ENCODE measurements at places on chromosomes 7 and 10.
A peak's percentile ranks its signal among the peaks of the same experiment; 100 is the strongest.

GRCh38 chr10:124138195-124138882 is 44.9 kb upstream of the CHST15 start:
- no peak for DNase-seq

DNA sequence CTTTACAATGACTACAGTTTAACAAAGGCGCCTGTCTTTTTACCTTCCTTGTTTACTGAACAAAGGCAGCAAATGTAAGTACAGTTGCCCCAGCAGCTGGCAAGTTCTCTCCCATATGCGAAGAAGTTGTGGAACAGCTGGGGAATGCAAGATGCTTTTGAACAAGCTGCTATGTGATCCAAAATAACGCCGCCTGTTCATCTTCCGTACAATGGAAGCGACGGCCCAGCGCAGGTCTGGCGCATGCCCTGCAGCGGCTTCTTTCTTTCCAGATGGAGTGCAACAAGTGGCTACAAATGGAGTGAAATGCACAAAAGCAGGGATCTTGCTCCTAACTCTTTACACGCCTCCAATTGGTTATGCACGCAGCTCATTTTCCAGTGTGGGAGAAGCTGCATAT is 97.0 kb upstream of the SVIL start:
- peak; percentile 80 for DNase-seq

DNA sequence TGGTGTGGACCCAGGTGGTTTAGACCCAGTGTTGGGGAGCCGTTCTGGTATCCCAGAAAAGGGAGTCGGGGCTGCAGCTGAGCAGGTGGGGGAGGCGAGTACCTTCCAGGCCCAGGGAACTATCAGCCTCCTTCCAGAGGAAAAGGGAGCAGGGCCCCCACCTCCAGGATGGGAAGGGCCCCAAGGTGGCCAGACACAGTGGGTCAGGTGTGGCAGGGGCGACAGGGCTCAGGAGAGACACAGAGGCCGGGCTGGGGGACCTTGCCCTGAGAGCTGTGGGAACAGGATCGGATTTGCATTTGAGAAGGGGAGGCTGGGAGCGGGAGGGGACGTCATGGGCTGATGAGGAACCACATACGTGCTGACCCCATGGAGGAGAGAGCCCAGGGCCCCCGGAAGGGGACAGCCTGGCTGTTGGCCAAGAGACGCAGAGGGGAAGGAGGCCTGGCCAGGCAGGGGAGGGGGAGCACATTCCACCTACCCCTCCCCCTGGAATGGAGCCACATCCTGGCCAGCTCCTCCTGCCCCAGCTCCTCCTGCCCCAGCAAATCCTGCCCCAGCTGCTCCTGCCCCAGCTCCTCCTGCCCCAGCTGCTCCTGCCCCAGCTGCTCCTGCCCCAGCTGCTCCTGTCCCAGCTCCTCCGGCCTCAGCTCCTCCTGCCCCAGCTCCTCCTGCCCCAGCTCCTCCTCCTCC is 9.7 kb upstream of the TTYH3 start:
- peak; percentile 28 for DNase-seq

DNA sequence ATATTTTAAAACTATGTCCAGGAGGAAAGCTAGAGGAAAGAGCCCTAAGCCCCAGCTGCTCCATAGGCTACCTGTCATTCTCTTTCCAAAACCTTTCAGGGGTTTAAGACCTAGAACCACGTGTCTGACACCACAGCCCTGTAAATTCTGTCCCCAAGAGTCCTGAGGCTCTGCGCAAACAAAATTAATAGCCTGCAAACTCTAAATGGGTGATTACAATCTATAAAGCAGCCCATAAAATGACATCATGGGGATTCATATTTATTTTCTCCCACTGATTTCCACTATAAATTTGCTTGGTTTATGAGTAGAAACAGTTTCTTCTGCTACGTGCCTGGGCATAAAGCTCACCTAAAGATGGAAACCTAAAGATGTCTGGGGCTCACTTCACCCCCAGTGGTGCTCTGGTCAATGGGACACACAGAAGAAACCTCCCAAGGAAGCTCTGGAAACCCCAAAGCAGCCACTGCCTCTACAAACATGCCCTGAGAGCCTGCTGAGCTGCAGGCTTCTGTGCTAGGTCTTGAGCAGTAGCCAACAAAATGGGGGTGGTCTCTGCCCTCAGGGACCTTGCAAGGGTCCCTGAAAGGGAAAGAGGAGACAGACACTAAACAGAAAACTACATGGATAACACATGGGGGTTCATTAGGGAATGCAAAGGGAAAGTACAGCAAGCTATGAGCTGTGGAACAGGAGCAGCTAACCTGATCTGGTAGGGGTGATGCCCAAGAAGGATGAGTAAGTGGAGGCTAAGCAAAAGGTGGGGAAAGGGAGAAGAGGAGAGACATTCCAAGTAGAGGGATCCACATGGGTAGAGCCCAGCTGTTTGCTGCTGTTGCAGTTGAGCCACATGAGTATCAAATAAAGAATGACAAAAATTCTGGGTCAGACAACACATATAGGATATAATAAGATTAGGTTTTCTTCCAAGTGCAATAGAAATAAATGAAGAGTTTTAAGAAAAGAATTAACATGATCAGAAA is 331.7 kb downstream of the KCNMA1 start:
- no peak for DNase-seq

DNA sequence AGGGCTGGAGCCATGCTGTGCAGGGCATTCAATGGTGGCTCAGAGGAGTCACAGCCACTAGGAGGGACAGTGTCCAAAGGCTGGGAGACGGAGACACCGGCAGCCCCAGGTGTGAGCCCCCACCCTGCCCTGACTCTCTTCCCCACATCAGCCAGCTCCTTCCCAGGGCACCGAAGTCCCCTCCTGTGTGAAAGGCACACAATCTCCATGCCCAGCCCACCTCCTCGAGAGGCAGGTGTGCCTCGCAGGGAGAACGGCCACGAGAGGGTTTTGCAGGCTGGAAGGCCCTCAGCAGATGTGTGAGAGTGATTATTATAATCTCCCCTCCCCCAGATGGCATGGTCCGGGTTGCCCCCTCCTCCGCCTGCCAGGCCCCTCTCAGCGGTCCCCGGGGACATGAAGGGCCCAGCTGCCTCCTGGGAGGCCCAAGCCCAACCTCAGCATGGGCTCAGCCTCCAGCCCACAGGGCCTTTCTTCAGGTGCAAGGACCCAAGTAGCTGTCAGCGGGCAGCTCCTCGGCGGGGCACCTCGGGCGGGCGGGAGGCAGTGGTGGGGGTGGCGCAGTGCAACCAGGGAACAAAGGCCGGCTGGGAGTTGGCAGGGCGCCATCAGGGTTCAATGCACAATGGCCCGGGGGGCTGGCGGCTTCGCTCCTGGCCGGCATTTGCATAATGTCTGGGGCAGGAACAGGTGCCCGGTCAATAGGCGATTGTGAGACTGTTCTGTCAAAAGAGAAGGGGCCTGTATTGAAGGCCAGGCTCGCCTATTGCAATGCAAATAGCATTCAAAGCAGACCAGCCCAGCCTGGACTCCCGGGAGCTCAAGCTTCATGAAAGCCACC is 155.3 kb upstream of the ZMIZ1 start:
- no peak for DNase-seq

DNA sequence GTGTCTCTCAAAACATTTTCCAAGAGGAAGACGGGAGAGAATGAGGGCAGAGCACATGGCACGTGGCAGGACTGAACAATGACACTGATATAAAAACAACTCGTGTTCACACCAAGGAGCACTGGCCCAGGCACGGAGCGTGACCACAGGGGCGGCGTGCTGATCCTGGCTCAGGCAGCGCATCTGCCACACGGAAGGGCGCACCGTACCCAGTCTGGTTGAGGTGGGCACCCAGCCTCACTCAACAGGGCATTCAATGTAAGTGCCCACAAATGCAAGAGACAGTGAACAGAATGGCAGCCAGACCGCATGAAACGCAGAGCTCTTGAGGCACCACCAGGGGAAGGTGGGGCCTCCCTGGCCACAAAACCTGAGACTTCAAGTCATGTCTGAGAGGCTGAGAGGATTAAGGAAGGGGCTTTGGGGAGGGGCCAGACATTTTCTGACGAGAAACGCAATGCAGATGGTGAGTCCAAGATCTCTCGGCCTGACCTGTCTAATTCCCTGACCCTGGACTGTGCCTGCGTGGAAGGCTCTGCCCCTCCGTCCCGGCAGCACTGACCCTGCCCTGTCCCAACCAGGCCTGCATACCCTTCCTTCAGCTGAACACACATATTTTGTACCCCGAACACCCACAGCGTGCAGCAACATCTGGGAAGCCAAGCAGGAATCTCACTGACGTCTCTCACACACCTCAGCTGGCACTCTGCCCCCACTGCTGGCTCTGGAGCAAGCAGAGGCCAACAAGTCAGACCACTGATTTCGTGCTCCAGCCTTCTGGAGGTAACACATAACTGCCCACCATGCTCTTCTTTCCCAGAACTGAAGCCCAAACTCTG is 35.5 kb downstream of the VOPP1 start:
- DNase-seq = no peak

- no peak for DNase-seq
Measured at GRCh38 chr7:7808156-7808555, 89.7 kb upstream of the RPA3 start.

GRCh38 chr7:129792721-129793120 is 160.0 kb downstream of the UBE2H start:
- DNase-seq = no peak

DNA sequence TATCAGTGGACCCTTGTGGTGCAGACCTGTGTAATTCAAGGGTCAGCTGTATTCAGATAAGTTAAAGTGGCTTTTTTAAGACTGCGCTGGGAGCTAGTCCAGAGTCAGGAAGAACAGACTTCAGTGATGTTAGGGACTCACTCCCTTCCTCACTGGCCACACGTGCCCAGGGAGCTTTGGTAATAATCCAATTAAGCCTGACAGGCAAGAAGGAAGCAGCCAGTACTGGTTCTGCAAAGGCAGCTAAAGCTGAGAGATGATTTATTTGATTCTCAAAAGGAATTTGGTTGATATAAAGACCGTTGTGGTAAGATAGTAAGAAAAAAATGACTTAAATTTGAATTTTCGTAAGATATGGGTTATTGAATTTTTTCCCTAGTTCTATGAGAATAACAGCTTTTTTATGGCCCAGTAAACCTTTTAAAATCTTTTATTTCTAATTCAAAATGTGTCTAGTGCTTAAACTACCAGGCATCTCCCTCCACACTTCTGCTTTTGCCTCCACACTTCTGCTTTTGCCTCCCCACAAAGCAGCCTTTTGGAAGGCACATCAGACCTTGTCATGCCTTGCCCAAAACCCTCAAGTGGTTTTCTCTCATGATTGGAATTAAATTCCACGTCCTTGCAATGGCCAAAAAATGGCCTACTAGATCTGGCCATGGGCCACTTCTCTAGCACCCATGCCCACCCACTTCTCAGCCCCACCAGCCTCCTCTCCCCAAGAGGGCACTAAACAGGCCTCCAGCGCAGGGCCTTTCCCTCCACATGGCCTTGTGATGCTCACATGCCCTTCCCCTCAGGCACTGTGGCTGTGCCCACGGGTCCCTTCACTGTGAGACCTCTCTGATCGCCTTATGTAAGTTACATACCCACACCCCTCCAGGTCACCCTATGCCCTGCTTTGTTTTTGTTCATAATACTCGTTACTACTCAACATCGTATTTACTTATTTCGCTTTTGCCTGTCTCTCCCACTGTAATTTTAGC is 92.5 kb downstream of the POU6F2 start:
- DNase-seq = no peak

- no peak for DNase-seq
Measured at GRCh38 chr10:8874268-8874667, 819.8 kb downstream of the GATA3 start.

DNA sequence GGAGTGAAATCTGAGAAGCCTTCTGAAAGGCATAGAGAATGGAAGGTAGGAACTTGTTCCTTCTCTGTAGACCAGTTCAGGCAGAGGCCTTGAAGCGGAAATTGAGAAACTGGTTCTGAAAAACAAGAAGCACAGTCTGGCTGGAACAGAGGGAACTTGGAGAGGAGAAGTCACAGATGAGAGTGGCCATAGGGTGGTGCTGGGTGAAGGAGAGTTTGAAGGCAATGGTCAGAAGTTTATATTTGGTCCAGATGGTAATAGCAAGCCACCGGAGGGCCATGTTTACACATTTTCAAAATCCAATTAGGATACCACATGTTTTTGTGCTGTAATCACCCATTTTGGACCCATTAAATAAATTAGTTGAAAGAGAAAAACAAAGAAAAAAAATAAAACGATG is 692.5 kb downstream of the INHBA start:
- DNase-seq = no peak

DNA sequence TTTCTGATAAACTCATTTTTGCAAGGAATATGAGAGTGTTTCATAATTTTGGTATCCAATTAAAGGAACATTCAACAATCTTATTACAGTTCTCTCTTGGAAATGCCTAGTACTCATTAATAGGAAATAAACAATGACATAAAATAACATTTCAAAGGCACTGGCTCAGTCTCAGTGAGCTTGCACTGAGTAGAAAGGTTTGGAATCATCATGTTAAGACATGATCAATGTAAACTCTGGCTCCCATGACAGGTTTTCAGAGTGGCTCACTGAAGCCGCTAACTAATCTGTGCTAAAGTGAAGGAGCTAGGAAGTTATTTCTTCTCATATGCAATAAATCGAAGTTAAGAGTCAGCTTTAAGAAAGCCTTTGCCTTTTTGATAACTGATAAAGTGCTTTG is 203.3 kb upstream of the HGF start:
- DNase-seq = no peak

- peak; percentile 38 for DNase-seq
Measured at GRCh38 chr10:13536674-13537366, 8.0 kb upstream of the BEND7 start.

GRCh38 chr7:42662862-42663261 is 249.0 kb downstream of the C7orf25 start:
- DNase-seq = no peak

DNA sequence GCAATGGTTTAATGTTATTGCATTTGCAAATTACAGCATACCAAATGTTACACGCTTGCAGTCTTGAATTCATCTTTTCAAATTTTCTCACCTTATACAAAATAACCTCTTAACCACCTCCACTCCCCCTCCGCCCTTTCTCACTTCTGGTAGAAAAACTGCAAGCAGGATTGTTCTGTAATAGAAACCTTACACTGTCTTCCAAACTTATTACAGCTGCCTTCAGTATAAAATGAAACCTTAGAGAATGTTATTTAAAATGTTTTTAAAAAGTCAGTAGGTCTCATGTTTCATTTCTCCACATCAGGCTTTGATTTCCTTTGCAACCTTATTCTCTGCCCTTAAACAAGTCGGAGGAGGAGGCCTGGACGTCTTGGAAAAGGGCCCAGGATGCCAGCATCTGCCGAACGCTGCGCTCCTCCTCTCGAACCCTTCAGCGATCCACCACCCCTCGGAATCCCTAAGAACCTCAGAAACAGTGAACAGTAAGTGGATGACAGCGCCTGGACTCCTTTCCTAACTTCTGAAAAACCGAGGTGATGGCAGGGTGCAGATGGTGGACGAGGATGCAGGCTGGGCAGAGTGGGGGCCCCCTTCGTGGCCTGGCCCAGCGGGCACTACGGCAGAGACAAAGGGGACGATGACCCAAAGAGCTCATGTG is 74.0 kb downstream of the FGFR2 start:
- DNase-seq = no peak

GRCh38 chr7:49866076-49866735 is 92.8 kb downstream of the VWC2 start:
- no peak for DNase-seq

GRCh38 chr7:45921699-45922519 is 837 bp upstream of the IGFBP3 start:
- DNase-seq = no peak

- DNase-seq = no peak
Measured at GRCh38 chr10:83375274-83375673, 764.0 kb upstream of the GHITM start.

- no peak for DNase-seq
Measured at GRCh38 chr10:48231699-48232315, 42.7 kb downstream of the FRMPD2 start.

Data from NCI-H1694 (cell line).